NCI-H1436 (cell line): ENCODE measurements at places on chromosomes 5 and 9.

GRCh38 chr9:116837018-116837989 lies 150.2 kb downstream of the TRIM32 start:
- DNase-seq = no peak

GRCh38 chr9:22142671-22143070 lies 133.6 kb upstream of the CDKN2B start:
- no peak for DNase-seq

DNA sequence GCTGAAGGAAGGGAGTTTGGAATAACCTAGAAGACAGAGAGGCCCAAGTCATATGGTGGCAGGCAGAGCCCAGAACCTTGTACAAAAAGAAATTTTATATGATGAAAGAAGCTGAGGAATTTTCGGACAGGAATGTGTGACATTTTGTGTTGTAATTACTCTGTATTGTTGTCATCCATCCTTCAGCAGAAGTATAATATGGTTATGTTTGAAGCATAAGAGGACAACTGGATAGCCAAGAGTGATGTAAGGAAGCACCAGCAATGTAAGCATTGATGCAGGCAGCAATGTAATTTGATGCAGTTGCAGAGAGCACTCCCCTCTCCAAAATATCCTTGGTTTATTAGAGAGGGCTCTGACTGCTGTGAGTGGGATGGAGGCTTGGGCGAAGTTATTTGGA lies 19.1 kb upstream of the SNX2 start:
- DNase-seq = no peak

DNA sequence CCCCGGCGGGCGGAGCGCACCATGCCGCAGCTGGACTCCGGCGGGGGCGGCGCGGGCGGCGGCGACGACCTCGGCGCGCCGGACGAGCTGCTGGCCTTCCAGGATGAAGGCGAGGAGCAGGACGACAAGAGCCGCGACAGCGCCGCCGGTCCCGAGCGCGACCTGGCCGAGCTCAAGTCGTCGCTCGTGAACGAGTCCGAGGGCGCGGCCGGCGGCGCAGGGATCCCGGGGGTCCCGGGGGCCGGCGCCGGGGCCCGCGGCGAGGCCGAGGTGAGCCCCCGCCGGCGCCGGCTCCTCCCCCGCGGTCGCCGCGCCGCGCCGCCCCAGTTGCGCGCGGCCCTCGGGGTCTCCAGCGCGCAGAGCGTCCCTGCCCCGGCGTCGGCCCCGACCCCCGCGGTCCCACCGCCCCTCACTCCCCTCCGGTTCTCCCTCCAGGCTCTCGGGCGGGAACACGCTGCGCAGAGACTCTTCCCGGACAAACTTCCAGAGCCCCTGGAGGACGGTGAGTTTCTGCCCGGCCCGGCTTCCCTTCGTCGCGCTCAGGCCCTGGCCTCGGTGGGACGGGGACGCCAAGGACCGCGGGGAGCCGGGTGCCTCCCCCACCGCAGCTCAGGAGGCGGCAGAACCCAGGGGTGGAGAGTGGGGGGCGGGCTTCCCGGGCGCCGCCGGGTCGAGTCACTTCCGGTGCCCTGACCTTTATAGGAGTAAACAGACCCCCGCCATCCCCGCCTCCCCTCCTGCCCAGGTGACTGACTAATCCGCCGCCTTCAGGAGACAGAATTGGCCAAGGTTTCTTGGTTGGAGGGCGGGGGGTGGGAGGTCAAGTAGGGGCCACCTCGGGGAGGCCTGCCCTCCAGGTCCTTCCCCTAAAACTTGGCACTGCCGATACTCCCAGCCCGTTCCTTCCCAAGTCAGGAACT lies 665 bp downstream of the TCF7 start:
- DNase-seq = no peak

DNA sequence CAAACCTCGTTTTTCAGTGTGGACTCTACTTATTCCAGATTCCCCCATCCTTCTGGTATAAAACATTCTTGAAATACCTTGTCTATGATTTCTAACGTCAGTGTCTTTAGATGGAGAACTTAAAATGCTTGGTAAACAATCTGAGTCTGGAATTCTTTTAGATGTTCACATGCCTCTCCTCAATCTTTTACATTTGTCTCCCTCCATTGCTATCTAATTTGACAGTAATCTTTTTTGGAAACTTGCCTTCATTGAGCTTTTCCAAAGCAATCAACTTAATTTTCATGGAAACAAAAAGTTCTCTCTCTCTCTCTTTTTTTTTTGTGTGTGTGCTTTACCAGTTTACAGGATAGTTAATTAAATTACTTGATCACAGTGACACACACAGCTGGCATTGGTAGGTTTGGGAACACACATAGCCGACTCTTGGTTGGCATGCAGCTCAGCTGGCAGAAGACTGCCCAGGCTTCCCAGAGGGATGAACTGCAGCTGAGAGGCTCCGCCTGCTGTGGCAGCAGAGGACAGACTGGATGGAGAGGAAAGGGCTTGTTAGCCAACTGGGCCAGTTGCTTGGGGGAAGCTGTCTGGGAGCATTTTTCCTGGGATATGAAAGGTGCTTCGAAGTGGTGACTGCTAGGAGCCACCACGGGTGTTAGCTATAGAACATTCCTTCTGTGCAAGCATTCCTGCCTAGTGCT lies 271.3 kb downstream of the ZSWIM6 start:
- DNase-seq = no peak

- no peak for DNase-seq
Observed at GRCh38 chr5:167993771-167994170, 297.7 kb upstream of the WWC1 start.

DNA sequence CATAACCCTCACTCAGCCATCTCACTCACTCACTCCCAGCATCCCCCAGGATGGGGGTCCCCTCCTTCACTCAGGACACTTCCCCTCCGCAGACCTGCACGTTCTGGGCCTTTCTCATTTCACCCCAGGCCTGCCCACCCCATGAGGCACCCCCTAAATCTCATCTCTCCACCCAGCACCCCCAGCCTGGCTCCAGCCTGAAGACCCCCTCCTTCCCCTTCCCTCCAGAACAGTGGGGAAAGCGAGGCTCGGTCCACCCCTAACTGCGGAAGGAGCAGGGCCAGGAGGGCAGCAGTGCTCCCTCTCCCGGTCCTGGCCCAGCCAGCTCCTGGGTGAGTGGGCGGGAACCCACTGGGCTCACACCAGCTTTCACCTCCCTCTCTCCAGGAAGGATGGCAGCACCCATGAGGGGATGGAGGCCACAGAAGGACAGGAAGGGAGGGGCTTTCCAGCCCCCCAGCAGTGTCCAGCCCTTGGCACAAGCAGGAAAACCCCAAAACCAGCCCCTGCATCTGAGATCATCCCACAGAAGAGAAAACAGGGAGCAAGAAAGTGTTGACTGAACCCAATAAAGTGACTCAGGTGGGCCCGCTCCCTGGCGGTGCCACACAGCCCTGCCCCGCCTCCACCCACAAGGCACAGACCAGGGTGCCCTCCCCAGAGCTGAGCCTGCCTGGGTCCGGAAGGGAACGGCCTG lies 55.0 kb downstream of the LRSAM1 start:
- no peak for DNase-seq

GRCh38 chr9:72444435-72444834 lies 77.0 kb upstream of the TMC1 start:
- no peak for DNase-seq

DNA sequence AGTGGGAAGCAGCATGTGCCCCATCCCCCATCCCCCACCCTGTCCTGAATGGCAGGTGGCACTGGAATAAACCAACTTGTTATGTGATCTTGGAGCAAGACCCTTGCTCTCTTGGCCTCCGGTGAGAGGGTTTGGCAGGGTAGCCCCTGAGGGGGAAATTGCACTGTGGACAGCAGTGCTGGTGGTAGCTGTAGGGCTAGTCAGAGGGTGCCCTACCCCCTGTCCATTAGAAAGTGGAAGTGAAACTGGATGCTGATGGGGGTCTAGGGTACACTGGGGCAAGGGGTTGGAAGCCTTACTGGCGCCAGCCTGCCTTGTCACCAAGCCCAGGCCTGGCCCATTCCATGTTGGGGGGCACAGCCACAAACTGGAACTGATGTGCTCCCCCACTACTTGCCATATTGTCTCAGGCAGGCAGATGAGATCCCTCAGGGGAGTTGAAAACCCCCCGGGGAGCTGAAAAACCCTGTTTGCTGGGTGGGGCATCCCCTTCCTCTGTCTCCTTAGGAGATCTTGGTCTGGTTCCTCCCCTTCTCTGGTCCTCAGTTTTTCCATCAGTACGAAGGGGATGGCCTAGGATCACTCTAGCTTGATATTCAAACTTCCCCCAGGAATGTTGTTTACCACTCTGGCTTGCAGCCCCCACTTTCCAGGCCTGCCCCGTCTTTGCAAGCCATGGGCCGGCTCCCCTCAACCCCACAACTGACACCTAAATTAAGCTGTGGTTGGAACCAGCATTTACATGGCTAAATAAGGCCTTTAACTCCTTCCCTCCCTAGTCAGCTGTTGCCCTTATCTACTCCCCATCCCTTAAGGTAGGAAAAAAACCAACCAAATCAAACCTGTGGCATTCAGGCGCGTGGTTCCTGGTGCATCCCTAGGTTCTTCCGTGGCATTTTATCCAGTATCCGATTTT lies 14.4 kb upstream of the SYNPO start:
- DNase-seq = no peak

DNA sequence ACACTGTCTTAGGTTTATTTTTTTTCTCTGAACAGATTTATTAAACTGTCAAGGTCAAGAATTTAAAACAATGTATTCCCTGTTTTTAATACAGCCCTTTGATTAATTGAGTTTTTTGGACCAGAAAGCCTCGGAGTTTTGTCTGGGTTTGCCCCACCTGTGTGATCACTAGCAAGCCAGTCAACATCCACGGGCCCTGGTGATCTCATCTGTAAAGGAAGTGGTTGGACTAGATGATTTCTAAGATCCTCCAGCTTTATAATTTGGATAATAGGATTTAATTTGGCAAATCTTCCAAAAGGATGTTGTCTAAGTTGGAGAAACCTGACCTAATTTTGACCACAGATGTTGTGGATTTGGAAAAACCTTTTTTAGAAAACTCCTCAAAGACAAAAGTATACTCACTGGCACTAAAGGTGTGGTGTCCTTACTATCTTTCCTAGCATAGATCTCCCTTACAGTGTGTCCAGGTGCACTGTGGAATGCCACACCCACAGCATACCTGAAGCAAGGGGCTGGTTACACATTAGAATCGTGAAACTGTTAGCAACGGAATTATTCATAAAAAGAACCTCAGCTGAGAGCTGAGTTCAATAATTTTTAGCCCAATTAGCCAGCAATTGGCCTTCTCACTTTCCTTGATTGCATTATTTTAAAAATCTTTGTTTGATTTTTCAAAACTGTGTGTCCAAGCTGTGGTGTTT lies 195.6 kb upstream of the ELL2 start:
- DNase-seq = no peak

GRCh38 chr9:80259079-80259478 lies 687.3 kb downstream of the TLE4 start:
- no peak for DNase-seq

DNA sequence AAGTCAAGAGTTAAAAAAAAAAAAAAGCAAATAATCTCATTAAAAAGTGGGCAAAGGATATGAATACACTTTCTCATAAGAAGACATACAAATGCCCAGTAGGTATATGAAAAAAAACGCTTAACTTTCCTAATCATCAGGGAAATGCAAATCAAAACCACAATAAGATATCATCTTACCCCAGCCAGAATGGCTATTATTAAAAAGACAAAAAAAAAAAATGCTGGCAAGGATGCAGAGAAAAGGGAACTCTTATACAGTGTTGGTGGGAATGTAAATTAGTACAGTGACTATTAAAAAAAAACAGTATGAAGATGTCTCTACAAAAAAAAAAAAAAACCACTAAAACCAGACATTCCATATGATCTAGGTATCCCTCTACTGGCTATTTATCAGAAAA lies 79.4 kb downstream of the LPAR1 start:
- DNase-seq = no peak

- DNase-seq = peak; percentile 80
Observed at GRCh38 chr9:128895556-128895955, 13.6 kb downstream of the LRRC8A start.

DNA sequence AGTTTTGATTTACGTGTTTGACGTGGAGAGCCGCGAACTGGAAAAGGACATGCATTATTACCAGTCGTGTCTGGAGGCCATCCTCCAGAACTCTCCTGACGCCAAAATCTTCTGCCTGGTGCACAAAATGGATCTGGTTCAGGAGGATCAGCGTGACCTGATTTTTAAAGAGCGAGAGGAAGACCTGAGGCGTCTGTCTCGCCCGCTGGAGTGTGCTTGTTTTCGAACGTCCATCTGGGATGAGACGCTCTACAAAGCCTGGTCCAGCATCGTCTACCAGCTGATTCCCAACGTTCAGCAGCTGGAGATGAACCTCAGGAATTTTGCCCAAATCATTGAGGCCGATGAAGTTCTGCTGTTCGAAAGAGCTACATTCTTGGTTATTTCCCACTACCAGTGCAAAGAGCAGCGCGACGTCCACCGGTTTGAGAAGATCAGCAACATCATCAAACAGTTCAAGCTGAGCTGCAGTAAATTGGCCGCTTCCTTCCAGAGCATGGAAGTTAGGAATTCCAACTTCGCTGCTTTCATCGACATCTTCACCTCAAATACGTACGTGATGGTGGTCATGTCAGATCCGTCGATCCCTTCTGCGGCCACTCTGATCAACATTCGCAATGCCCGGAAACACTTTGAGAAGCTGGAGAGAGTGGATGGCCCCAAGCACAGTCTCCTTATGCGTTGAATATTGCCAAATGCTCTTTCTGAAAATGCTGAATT lies 850 bp downstream of the RRAGA start:
- DNase-seq = no peak

GRCh38 chr5:74412066-74412465 lies 228.5 kb downstream of the ENC1 start:
- no peak for DNase-seq

- DNase-seq = no peak
Observed at GRCh38 chr5:1755321-1755949, 44.2 kb downstream of the MRPL36 start.

GRCh38 chr5:137564398-137564961 lies 65.4 kb upstream of the SPOCK1 start:
- DNase-seq = no peak

DNA sequence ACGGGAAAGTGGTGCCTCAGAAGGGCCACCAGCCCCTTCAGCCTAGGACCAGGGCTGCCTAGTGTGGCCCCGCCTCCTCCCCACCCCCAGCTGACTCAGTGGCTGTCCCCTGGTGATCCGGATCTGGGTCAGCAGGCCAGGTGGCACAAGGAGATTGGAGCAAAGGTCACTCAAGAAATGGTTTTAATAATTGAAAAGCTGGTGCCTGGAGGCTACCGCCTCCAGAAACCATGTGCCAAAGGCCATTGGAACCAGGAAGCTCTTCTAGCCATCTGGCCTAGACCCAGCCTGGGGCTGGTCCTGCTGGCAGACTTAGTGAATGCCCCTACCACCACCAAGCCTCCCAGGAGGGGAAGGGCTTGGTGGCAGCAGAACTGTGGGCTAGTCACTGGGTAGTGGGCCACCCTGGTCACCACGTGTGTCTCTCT lies 1.5 kb downstream of the ST6GALNAC4 start:
- DNase-seq = no peak

- DNase-seq = no peak
Observed at GRCh38 chr9:93223260-93224180, 39.6 kb downstream of the WNK2 start.

DNA sequence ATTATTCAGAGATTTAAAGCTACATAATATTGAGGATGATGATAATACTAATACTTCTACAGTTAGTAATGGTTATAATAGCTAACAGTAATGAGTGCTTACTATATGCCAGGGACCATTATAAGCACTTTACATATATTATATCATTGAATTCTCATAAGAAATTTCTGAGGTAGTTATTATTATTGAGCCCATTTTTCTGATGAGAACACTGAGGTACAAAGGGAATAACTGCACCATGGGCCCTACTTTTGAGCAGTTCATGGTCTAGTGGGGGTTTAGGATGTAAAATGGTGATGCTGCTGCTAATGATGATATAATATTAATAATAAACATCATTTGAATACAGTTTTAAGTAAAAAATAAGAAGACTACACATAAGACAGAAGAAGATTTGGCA lies 64.2 kb upstream of the SPDL1 start:
- DNase-seq = no peak
